ENCODE measurements at places on chromosomes 2 and 18. TPM values are rescaled to one million over a fixed set of nuclear protein-coding genes. Genes with fewer than 3 reads are reported as not detected.

FEV gene
- total RNA-seq = not detected

CPO gene
- not detected for total RNA-seq

DCDC2C gene
- total RNA-seq = not detected

ALPP gene
- total RNA-seq = not detected

UGT1A3 gene
- total RNA-seq = not detected

LDLRAD4 gene
- not detected for total RNA-seq

MOCOS gene
- 3.2 TPM for total RNA-seq

ITPRIPL1 gene
- total RNA-seq = 0.34 TPM

ABCG5 gene
- total RNA-seq = not detected

GREB1 gene
- 0.23 TPM for total RNA-seq

UGT1A8 gene
- not detected for total RNA-seq

SOX11 gene
- 2.1 TPM for total RNA-seq

GALNT3 gene
- total RNA-seq = not detected

ACMSD gene
- not detected for total RNA-seq

SLC35F6 gene
- total RNA-seq = 47.0 TPM

TGFA gene
- not detected for total RNA-seq

PPP1R7 gene
- 74.5 TPM for total RNA-seq

PMS1 gene
- total RNA-seq = 6.2 TPM

MROH2A gene
- not detected for total RNA-seq

CRYBA2 gene
- total RNA-seq = not detected

TBR1 gene
- total RNA-seq = not detected

SPR gene
- total RNA-seq = 22.2 TPM

CTLA4 gene
- total RNA-seq = not detected

RAB31 gene
- total RNA-seq = 74.7 TPM

SALL3 gene
- not detected for total RNA-seq

SDC1 gene
- total RNA-seq = 4.0 TPM

COLEC12 gene
- 16.8 TPM for total RNA-seq

TEKT4 gene
- not detected for total RNA-seq

ACADL gene
- not detected for total RNA-seq

CCL20 gene
- 0.47 TPM for total RNA-seq

CACNB4 gene
- total RNA-seq = 0.93 TPM

ALK gene
- not detected for total RNA-seq

RAMP1 gene
- 18.0 TPM for total RNA-seq

ATOH8 gene
- 31.4 TPM for total RNA-seq

POTEI gene
- not detected for total RNA-seq
